ENCODE measurements at places on chromosomes 3 and 15.

DNA sequence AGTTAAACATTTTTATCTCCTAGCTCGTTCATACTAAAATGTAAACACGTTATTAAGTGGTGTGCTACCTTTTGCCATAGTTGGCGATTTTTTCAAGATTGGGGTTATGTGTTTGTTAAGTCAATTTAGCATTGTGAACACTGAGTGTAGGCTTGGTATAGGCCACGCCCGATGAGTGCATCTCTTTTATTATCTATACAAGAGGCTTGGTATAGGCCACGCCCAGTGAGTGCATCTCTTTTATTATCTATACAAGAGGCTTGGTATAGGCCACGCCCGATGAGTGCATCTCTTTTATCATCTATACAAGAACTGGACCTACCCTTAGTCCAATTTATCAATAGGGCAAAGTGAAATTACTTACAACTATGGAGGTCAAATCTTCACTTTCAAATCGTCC, 70.4 kb downstream of the NIPA2 start:
- no peak for DNase-seq

- no peak for DNase-seq
Measured at GRCh38 chr3:98592345-98592935, 971 bp downstream of the CPOX start.

DNA sequence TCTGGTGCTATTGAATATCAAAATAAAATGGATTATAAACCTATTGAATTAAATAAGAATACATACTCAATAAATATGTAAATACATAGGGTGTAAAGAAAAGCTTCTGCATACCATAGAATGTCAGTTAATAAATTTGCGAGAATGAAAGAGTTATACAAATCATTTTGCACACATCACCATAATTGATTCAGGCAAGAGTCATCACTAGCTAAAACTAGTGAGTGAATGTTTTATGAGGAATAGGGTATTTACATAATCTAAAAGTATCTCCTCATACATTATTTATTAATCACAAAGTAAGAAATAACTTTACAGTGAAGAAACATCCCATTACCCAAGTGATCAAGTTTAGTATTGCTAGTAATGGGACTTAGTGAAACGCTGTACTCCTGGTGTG, 13.6 kb downstream of the EXOG start:
- no peak for DNase-seq

GRCh38 chr3:45762647-45763302, 33.6 kb downstream of the SLC6A20 start:
- DNase-seq: no peak

- no peak for DNase-seq
Measured at GRCh38 chr3:182802413-182803390, 9.4 kb downstream of the ATP11B start.

GRCh38 chr3:50089609-50089945, 858 bp downstream of the RBM5 start:
- DNase-seq: no peak

GRCh38 chr3:139295040-139295439, 48.8 kb upstream of the MRPS22 start:
- DNase-seq: no peak

DNA sequence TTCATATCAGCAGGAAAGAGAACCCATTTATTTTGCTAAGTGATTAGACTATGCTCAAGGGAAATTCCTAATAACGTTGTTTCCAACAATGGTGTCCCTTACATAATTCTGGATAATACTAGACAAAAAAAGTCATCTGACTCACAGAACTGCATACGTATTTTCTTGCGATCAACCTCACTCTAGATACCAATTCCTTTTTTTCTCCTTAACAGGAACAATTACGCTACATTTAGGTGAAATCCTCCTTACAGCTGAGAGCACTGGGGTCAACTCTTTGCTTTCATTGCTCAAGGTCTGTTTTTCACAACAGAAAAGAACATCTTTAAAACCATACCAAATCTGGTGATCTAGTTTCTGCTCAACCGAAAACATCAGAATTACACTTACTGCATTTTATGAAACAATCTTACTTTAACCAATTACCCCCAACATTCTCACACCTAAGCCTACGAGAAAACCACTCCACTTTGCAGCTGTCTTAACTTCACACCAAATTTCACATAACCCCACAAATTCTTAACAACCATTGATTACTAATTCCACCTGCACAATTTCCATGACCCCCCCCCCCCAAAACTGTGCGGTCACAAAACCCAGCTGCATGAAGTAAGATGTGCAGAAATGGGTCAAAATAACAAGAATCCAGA, 61.2 kb upstream of the ICE2 start:
- no peak for DNase-seq

DNA sequence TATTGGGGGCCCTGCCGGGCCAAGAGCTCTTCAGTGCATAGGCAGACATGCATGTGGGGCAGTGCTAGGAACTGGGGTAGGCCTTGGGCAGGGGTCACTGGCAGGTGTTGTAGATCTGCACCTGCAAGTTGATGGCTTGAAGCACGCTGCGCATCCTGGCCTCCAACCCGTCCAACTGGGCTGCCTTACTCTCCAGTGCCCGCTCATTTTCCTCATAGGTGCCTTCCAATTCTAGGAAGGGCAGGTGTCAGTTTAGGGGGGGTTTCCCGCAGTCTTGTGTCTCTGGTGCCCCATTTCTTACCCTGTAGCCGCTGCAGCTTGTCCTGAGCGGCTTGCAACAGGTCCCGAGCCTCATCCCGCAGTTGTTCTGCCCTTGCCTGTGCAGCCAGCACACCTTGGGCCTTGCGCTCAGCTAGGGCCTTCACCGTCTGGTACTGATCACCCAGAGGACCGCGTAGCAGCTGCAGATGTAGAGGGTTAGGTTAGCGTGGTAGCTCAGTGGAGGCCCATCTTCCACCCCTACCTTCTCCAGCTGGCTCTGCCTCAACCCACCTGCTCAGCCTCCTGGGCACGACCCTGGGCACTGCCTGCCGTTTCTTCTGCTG, 611 bp upstream of the USP19 start:
- no peak for DNase-seq

- DNase-seq: no peak
Measured at GRCh38 chr15:58704155-58704865, 45.2 kb downstream of the ADAM10 start.

DNA sequence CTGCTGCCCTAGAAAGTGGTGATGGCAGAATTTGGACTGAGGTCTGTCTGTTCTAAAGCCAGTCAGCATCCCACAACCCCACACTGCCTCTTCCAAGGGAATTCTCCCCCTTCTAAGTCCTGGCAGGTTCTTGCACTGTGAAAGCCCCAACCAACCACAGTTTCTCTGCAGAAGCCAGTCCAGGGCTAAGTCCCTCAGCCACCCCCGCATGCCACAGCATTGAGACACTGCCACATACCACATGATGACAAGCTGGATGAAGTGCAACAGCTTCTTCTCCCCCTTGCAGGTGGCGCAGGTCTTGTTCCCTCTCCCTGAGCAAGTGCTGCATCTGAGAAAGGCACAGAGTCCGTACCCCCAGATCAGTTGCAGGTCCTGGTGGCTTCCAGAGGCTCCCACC, 18.6 kb downstream of the SSUH2 start:
- no peak for DNase-seq

- DNase-seq: no peak
Measured at GRCh38 chr3:180409883-180410282, 192.1 kb upstream of the TTC14 start.

DNA sequence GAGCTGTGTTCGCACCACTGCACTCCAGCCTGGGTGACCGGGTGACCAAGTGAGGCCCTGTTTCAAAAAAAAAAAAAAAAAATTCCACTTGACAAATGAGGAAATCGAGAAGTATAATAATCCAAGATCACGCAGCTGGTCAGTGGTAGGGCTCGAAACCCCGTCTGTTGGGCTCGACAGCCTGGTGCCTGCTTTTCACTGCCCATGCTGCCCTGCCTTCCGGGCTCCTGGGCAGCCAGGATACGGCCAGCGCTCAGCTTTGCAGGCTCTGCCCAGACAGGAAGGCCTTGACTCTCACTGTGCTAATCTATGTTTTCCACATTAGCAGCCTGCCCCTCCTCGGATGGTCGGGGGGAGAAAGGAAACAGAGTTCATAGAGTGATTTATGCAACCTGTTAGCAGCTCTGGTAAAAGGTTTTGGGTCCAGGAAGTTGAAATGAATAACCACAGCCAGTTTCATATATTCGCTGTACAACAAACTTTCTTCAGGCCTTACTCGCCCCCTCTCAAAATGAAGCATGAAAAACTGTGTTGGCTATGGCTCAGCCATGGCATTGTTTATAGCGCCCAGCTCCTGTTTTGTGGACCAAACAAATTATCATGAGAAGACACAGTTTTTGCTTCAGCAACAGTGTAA, 108.8 kb downstream of the XXYLT1 start:
- DNase-seq: no peak

DNA sequence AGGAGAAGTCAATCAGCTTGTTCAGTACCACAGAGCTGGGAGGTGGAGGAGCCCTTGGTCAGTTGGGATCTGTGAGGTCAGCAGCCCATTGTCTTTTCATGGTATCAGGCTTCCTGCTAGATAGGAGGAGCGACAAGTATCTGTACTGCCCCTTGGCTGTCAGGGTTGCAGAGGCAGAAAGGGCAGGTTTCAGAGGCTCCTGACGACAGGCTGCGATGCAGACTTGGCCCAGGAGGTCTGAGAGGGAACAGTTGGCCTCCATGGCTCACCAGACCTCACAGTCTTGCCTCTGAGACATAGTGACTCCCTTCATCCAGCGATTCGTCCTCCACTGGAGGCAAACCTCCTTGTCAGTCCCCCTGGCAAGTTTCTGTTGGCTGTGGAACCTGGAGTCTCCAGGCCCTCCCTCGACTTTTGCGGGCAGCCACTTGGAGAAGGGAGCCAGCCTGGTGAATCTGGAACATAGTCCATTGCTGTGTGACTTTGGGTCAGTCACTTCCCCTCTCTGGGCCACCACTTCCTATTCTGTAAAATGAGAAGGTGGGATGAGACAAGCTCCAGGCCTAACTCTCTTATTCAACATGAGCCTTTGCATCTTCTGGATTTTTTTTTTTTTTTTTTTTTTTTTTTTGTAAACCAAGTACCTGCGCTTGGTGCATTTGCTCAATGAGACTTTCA, 177.9 kb upstream of the TLE3 start:
- no peak for DNase-seq

DNA sequence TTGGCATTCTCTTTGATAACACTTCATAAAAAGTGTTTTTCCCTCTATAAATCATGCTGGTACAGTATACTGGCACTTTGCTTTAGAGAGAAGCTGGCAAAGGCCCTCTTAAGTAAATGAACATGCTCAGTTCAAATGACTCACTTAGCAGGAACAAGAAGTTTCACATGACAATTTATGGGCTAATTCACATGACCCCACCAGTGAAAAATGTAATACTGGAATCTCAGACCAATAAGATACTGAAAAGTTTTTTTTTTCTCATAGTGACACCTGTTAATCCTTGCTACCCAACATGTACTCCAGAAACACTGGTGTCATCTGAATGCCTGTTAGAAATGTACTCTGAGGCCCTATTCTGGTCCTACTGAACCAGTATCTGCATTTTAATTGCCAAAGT, 13.9 kb downstream of the BTBD1 start:
- no peak for DNase-seq

DNA sequence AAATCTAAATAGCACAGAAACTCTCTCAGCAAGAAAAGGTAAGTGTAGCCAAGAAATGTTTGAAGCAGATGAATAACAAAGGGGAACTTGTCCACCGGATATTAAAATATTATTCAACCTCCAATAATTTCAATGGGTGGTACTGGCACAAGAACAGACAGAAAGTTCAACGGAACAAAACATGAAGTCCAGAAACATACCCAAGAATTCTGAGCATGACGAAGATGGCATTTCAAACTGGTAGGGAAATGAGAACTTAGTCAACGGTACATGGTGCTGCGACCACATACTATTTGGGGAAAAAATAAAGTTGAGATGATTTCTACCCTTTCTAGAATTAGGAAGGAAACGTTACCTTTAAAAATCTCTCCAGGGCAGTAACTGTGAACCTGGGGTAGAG, 5.5 kb downstream of the CHSY1 start:
- DNase-seq: no peak

DNA sequence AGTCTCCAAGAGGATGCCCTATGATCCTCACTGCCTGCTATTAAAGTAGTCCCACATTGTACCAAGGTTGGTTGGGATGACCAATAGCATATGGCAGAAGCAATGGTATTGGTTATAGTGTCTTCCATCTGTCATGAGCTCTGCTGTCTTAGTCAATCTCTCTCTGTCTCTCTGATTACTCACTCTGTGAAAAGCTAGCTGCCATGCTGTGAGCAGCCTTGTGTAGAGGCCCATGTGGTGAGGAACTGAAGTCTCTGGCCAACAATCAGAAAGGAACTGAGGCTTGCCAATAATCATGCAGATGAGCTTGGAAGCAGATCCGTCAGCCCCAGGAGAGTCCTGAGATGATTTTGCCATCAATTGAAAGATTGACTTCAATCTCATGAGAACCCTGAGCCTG, 60.3 kb upstream of the CFAP161 start:
- DNase-seq: no peak

DNA sequence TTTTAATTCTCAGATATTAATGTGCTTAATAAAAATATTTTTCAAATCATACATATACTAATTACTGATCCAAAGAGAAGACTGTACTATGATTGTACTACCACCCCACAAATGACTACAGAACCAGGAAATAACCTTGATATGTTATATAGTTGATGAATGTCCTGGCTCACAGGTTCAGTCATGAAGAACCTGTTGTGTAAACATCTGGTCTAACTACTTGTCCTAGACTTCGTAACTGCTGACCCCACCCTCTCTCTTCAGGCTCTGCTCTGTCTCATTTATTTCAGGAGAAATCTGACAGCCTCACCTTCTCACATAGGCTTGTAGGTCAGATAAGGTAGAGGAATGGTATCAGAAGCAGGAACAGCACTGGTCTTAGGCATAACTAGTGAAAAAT, 14.7 kb upstream of the CSTA start:
- no peak for DNase-seq

DNA sequence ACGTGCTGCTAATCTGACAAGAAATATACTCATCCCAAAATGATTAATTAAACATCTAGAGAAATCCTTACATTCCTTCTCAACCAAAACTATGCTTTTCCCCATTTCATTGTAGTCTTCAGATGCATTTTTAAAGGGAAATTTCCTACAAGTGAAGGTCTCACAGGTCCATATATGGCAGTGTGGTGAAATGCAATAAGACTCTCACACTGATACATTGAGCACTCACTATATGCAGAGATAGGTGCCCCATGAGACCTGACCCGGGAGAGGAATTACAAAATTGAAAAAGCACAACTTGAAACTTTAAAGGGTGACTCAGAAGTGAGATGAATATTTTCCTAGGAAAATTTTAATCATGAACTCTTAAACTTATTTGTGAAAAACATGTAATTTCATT, 629.2 kb upstream of the NAALADL2 start:
- no peak for DNase-seq

- no peak for DNase-seq
Measured at GRCh38 chr3:125589547-125590122, 5.7 kb downstream of the OSBPL11 start.

- no peak for DNase-seq
Measured at GRCh38 chr3:5096336-5097008, 25.6 kb upstream of the ARL8B start.

- no peak for DNase-seq
Measured at GRCh38 chr3:21100656-21101359, 650.2 kb downstream of the ZNF385D start.

GRCh38 chr3:72439321-72440183, 408.7 kb downstream of the SHQ1 start:
- DNase-seq: no peak
